ENCODE measurements at places on chromosomes 12 and 14.

DNA sequence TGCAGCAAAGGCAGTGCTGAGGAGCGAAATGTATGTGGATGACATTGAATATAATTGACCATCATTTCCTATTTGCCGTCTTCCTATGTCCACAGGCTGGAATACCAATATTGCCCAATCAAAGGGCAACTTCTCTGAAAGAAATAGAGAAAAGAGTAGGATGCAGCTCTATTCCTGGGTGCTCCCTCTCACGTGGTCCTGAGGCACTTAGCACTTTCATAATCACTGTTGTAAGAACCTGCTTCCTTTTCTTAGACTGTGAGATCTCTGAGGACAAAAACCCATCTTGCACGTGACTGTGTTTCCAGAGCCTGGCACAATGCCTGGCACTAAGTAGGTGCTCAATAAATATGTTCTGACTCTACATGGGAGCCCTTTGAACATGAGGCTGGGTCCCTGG is 122.7 kb upstream of the CPM start:
- no peak for DNase-seq

DNA sequence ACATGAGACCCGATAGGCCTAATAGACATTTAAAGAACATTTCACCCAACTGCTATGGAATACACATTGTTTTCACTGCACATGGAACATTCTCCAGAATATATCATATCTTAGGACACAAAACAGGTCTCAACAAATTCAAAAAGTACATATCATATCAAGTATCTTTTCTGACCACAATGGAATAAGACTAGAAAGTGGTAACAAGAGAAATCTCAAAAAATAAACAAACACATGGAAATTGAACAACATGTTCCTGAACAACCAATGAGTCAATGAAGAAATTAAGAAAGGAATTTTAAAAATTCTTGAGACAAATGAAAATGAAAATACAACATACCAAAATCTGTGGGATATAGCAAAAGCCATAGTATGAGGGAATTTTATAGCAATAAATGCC is 208.1 kb downstream of the PTPRO start:
- DNase-seq, result no peak

- DNase-seq, result no peak
Measured at GRCh38 chr12:125110641-125111360, 45.6 kb downstream of the AACS start.

GRCh38 chr14:97902630-97903029 is 1105.4 kb downstream of the VRK1 start:
- DNase-seq, result no peak

DNA sequence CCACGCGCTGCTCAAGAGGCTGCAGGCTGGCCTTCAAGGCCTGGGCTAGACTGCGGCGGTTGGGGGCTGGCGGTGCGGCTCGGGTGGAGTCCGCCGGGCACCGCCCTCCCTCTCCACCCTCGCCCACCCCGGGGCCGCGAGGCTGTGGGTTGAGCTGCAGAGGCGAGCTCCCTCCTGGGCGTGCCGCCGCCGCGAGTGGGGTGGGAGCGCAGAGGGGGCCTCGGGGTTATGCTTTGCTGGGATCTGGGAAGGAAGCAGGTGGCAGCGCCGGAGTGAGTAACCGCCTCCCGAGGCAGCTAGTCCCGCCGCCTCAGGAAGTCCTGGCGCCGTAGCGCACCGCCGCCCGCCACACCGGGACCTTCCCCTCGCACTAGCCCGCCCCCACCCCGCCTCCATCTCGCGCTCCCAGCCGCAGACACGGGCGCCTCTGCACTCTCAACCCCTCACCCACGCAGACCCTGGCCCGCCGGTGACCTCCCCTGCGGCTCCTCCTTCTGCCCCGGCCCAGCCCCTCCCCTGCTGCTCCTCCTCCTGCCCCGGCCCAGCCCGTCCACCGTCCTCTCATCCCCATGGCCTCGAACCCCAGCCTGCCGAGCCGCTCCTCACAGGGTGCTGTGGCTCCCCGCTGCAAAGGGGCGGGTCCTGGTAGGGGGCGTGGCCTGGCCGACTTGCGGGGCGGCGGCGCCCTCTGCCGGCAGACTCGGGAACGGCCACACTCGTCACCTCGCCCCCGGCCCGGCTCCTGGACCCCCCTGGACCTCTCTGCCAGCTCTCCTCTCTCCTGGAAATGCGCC is 16.6 kb downstream of the TAMALIN start:
- DNase-seq, result peak; percentile 91

DNA sequence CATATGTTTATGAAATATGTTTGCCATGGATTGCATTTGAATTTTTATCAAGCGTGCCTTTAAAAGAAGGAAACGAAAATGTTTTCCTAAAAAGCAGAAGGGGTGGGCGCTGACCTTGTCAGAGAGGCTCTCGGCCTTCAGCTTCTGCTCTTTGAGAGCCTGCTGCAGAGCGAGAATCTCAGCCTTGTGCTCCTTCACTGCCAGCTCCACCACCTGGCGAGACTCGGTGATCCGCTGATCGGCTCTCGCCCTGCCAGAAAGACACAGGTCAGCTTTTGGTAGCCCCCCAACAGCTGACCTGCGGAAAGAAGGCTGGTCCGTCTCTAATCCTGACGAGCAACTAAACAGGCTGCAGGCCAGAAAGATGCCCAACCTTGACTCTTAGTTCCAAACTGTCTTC is 62.4 kb downstream of the PRKAB1 start:
- no peak for DNase-seq

- DNase-seq, result no peak
Measured at GRCh38 chr12:71645268-71645667, 18.4 kb downstream of the ZFC3H1 start.

GRCh38 chr12:3045494-3045893 is 31.7 kb upstream of the TSPAN9 start:
- DNase-seq, result no peak

GRCh38 chr14:23168246-23168645 is 15.2 kb downstream of the SLC7A8 start:
- DNase-seq, result no peak
